CD4-positive, alpha-beta T cell treated with Interleukin-17A for 1 hour (primary cell): ENCODE measurements at places on chromosomes 3 and 15.

- DNase-seq = no peak
Measured at GRCh38 chr3:57999417-58000115, 8.7 kb upstream of the FLNB start.

GRCh38 chr3:36615861-36616260, 148.5 kb downstream of the DCLK3 start:
- no peak for DNase-seq

DNA sequence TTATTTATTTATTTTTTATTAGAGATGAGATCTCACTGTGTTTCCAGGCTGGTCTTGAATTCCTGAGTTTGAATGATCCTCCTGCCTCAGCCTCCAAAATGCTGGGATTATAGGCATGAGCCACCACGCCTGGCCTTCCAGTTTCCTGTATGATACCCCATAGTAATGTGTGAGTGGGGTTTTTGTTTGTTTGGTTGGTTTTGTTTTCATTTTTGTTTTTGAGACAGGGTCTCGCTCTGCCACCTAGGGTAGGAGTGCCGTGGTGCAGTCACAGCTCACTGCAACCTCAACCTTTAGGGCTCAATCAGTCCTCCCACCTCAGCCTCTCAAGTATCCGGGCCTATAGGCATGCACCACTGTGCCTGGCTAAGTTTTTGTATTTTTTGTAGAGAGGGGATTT, 30.9 kb downstream of the GOLM2 start:
- peak; percentile 15 for DNase-seq

- no peak for DNase-seq
Measured at GRCh38 chr3:73603762-73604171, 21.0 kb downstream of the PDZRN3 start.

DNA sequence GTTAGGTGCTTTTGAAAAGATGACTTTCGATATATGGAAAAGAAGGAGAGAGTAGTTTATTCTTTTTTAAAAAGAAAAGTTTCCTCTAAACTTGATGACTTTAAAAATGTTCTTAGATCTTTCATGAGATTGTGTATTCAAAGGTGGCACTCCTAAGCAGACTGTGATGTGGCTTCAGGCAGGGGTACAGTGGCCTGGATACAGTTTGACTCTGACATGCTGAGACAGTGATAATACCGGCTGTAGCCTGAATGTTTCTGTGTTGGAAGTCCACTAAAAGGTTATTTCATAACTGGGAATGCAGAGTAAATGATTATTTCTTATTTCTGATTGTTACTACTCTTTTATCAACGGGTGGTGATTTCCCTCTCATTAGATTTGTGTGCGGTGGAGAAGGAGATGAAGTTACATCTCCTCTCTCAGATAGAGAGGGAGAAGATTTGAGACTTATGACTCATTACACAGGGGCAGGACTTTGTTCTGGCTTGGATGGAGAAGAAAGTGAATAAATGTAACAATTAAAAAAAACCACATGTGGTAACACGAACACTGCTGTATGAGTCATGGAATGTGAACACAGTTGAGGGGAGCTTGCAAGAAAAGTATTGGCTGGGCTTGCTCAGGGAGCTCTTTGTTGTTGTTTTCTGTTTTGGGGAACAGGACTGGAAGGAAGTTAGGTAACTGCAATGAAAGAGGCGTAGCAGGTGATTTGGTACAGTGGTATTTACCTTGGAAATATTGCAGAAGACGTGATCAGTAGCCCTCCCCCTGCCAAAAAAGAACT, 21.6 kb downstream of the SPTSSB start:
- DNase-seq = peak; percentile 52

DNA sequence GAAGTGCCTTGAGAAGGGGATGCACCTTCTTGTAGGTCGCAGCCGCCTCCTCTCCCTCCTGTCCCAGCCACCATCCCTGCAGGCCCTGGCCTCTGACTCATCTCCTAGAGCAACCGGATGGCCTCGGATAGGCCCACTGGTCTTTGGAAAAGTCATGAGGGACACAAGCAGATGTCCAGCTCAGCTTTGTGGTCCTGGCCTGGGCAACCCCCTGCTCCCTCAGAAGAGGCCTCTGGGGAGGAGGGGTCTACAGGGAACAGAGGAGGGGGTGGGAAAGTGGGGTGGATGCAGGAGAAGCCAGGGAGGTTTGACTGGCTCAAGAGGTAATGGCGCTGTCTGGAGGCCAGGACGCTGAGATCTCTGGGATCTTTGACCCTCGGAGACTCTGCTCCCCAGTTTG, 259.2 kb upstream of the TLE3 start:
- no peak for DNase-seq

- DNase-seq = no peak
Measured at GRCh38 chr3:88076712-88077111, 17.7 kb downstream of the ZNF654 start.

DNA sequence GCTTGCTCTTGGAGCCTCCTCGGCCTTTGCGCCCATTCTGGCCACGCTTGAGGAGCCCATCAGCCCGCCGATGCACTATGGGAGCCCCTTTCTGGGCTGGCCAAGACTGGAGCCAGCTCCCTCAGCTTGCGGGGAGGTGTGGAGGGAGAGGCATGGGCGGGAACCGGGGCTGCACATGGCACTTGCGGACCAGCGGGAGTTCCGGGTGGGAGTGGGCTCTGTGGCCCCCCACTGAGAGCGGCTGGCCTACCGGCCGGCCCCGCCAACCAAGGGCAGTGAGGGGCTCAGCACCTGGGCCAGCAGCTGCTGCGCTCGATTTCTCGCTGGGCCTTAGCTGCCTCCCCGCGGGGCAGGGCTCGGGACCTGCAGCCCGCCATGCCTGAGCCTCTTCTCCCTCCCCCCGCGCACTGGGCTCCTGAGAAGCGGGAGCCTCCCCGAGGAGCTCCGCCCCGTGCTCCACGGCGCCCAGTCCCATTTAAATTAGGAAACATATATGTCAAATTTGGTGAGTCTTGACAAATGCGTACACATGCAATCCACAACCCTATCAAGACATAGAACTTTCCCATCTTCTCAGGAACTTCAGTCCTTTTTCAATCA, 97.6 kb upstream of the CNTN3 start:
- no peak for DNase-seq

DNA sequence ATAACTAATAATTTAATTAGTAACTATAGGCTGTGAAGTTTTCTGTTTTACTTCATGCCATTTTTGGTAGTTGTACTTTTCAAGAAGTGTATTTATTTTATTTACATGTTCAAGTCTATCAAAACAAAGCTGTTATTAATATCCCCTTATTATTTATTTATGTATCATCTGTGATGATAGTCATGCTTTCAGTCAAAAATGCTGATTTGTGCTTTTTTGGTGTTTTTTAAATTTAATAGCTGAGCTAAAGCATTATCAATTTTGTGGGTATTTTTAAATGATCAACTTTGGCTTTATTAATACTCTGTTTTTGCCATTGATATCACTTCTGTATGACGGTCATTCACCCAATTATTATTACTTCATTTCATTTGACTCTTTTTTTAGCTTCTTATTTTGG, 1229.2 kb upstream of the CADM2 start:
- no peak for DNase-seq

- DNase-seq = no peak
Measured at GRCh38 chr3:179560791-179561190, 1.9 kb upstream of the ACTL6A start.

GRCh38 chr3:16607718-16608117, 2.5 kb upstream of the DAZL start:
- DNase-seq = no peak

DNA sequence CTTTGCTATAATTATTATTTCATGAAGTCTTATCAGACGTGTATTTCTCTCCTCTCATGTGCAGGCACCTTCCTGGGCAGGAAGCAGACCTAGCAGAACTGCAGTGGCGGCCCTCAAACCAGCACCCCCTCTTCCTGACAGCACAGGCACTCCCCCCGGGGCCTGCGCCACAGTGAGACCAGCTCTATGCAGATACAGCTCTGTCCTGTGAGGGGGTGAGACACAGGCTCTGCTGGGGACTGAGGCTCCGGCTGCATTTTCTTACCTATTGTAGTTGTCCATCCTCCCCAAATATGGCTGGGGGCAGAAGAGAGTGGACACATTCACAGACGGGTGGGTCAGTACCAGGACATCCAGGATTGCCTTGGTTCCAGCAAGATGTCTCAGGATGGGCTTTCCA, 5.0 kb downstream of the CISH start:
- peak; percentile 54 for DNase-seq

GRCh38 chr3:190582667-190583066, 68.8 kb downstream of the IL1RAP start:
- DNase-seq = no peak

GRCh38 chr3:133592843-133593242, 19.4 kb downstream of the CDV3 start:
- DNase-seq = no peak

- DNase-seq = no peak
Measured at GRCh38 chr3:21170964-21171363, 580.0 kb downstream of the ZNF385D start.
